ENCODE measurements at places on chromosomes 7 and 10.

- DNase-seq, result no peak
Measured at GRCh38 chr10:45375716-45376231, 1.8 kb downstream of the ALOX5 start.

GRCh38 chr10:10333622-10334021 lies 684.0 kb upstream of the CELF2 start:
- no peak for DNase-seq

DNA sequence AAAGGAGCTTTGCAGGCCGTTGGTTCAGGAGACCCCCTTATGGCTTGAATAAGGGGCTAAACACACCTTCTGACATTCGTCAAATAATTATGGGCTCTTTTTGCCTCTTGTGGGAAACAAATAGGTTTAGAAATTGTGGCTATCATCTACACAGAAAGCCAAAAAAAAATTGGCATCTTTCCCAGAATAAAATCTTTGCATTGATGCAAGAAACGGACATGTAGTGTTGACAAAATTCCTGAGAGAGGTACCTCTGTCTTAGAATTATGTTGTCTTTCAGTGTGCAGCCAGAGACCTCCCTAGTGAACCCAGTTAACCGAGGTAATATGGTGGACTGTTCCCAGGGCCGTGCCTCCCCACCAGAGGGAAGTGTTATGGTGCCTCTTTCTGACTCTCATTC lies 283.9 kb downstream of the SDHAF3 start:
- DNase-seq, result no peak

DNA sequence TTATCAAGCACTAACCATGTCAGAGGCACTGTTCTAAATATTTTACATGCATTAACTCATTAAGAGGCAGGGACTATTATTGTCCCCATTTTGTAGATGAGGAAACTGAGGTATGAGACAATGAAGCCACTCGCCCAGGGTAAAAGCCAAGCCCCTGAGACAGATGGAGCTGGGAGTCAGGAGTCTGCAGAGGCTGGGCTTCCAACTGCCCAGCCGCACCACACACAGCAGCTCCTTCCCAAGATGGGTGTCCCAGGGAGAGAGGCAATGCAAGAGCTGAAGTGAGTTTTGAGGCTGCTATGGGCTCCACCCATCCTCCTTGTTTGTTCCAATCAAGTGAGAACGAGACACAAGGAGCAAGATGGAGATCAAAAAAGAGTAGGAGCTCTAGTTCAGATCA lies 244.2 kb downstream of the KCNMA1 start:
- DNase-seq, result no peak

DNA sequence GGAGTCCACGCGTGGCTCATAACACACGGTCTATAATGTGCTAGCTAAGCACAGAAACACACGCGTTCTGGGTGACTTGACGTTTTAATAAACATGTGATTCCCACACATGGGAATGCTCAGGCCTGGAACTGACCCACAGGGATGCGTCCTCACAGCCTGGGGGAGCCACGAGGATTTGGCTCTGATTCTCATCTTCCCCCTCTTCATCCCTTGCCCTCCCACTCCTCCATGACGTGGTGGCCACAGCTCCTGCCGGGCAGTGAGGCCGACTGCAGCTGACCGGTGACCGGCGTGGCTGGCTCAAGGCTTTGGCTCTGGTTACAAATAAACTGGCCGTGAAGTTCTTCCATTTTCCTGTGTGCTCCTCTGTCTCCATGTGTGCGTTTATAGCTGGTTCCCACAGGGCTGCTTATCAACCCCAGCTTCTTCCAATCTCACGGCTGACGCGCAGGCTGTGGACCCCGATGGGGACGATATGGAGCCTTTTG lies 40.9 kb upstream of the KLF6 start:
- no peak for DNase-seq

- DNase-seq, result no peak
Measured at GRCh38 chr10:34016576-34016975, 682.1 kb upstream of the NRP1 start.

GRCh38 chr7:6530626-6531491 lies 20.4 kb downstream of the GRID2IP start:
- DNase-seq, result no peak

DNA sequence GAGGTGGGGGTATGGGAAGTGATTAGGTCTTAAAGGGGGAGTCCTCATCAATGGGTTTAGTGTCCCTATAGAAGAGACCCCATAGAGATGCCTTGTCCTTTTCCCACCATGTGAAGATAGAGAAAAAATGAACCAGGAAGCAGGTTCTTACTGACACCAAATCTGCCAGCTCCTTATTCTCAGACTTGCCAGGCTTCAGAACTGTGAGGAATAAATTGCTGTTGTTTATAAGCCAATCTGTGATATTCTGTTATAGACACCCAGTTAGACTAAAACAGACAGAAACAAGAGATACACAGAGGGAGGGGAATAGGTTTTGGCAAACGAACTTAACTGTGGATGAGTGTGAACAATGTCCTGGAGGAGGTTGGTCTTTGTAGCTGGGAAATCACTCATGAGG lies 381.4 kb downstream of the ADRA2A start:
- DNase-seq, result no peak

DNA sequence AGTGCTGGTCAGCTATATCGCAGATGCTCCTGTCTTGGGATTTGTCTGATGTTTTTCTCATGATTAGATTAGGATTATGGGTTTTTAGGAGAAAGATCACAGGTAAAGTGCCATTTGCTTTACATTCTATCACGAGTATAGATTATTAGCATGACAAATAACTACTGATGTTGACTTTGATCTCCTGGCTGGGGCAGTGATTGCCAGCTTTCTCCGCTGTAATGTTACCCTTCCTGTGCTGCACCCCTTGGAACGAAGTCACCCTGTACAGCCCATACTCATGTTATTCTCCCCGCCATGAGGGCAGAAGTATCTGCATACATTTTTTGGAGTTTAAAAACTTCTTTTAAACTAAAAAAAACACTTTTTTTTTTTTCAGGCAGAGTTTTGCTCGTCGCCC lies 10.8 kb upstream of the CLDN4 start:
- DNase-seq, result no peak

DNA sequence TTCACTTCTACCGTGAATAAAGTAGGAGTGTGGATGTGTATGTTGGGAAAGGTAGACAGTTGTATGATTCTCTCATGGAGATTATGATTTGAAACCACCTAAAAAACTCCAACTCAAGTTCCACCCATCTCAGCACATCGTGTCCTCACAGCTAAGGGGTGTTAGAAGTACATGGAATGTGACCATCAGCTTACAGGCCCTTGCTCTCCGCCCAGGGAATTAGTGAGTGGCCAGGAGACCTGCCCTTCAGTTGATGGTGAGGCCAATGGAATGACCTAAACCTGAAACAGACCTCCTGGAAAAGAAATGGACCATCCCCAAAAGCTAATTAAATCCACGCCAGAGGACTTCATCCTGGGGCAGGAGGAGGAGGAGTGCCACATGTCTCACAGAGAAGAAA lies 2.1 kb upstream of the WNT2 start:
- no peak for DNase-seq

DNA sequence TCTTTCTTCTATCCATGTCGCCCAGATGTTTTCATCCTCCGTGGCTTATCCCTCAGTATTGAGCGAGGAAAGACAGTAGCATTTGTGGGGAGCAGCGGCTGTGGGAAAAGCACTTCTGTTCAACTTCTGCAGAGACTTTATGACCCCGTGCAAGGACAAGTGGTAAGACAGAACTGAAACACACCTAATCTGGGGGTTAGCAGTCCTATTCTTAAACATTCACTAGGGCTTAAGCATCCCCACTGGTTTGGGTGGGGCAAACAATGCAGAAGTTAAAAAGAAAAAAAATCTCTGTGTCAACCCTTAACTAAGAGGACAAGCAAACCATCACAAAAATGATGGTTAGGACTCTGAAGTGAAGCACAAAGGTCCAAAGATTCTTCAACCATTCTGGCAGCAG lies 43.8 kb downstream of the SP8 start:
- DNase-seq, result no peak

GRCh38 chr10:20485554-20485953 lies 411.6 kb downstream of the NEBL start:
- no peak for DNase-seq

- no peak for DNase-seq
Measured at GRCh38 chr7:139855498-139856270, 26.6 kb downstream of the TBXAS1 start.

GRCh38 chr10:4310172-4310571 lies 515.8 kb upstream of the AKR1E2 start:
- no peak for DNase-seq

DNA sequence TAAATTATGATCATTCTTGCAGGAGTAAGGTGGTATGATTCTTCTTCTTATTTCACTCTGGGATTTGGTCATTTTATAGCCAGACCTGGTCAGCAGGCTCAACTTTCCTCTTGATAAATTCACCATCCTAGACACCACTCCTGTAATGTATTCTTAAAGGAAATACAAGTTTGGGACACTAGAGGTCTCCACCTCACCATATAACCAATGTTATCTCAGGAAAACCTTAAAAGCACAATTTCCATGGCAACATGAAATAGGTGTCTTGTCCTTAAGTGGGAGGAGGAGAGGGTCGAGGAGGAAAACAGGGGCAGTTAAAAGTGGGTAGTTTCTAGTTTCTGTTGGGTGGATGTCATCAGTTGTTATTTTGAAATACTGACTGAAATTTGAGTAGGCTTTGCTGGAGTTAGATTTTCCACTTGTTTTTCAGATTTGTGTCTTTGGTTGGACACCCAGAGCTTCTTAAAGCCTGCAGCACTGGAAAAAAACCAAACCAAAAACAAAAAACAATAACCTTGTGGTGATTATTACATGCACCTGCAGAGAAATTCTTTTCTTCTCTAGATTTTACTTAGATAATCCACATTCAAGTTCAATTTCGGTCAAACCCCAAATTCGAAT lies 163.1 kb downstream of the PRKCQ start:
- DNase-seq, result peak; percentile 8

GRCh38 chr10:124138883-124139348 lies 45.5 kb upstream of the CHST15 start:
- DNase-seq, result no peak

- DNase-seq, result no peak
Measured at GRCh38 chr7:47430422-47430821, 151.5 kb downstream of the TNS3 start.

DNA sequence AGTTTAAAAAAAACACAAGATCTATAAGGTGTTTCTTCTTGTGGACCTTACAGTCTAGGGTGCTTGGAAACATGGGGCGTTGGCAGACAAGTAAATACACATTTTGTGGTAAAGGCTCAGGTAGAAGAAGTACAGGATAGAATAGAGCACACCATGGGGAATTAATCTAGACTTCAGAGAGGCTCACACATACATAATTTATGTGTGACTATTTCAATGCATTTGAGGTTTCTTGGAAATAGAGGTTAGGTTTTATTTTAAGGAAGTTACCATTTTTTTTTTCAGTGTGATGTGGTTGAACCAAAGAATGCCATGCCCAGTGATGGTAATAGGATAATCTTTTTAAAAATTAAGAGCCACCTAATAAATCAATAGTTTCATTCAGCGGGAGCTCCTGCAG lies 12.8 kb downstream of the CFTR start:
- DNase-seq, result no peak

DNA sequence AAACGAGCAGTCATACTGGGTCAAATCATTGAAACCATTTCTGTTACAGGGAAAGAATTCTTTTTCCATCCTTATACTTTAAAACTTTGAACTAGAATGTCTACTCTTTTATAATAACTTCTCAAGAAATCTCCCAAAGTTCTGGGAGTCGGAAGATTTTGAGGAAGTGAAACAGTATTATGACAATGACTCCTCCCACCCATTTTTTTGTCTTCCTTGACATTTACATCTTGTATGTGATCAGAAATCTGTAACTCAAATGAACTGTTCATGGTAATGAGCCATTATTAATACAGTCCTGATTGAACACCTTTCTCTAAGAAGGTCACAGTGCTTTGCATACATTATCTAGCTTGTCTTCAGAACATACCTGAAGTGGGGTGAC lies 227.4 kb downstream of the CELF2 start:
- no peak for DNase-seq

- no peak for DNase-seq
Measured at GRCh38 chr7:97116308-97116707, 1.2 kb upstream of the SDHAF3 start.

- no peak for DNase-seq
Measured at GRCh38 chr10:82811621-82812020, 936.6 kb downstream of the NRG3 start.

DNA sequence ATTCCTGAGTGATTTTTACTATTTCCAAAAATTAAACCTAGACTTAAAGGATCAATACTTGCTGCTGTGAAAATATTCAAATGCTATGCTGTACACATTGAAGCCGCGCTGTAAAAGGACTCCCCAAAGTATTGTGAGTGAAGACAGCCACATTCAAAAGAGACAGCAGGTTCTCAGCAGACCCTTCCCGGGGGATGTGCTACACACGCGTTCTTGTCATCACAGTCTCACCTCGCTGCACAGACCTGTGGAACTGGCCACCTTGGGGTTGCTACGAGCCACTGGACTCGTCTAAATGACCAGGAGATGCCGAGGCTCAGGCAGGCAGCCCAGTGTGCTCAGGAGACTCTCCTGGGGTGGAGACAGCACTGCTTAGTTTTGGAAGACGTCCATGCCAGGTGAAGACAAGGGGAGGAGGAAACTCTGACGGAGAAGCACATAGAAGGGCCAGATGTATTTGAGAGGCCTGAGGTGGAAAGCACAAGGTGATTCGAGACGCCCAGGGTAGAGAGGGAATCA lies 367.7 kb upstream of the SHH start:
- no peak for DNase-seq

DNA sequence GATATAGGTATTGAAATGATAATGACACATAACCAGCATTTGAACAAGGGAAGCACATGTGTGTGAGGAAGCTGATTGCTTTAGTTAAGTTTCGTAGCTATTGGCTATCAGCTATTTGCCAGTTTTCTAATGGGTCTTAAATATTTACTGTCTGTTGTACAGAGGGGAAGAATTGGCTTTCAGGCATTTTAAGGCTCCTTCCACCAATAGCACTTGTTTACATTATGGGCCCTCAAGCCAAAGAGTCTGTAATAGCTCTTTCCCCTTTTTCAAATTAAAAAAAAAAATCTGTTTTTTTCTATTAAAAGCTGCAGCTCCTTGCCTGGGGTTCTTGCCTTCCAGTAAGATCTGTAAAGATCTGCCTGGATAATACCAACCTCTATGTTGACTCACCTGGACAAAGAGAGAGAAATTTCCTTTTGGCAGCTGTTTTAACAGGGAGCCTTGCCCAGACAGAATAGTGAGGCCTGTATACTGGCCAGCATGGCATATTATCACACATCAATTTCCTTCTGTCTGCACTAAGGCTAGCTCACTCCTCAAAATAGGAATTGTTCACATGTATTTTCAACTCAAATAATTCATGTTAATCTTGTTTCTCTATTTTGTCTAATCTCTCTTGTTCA lies 104.7 kb upstream of the LRGUK start:
- peak; percentile 82 for DNase-seq

DNA sequence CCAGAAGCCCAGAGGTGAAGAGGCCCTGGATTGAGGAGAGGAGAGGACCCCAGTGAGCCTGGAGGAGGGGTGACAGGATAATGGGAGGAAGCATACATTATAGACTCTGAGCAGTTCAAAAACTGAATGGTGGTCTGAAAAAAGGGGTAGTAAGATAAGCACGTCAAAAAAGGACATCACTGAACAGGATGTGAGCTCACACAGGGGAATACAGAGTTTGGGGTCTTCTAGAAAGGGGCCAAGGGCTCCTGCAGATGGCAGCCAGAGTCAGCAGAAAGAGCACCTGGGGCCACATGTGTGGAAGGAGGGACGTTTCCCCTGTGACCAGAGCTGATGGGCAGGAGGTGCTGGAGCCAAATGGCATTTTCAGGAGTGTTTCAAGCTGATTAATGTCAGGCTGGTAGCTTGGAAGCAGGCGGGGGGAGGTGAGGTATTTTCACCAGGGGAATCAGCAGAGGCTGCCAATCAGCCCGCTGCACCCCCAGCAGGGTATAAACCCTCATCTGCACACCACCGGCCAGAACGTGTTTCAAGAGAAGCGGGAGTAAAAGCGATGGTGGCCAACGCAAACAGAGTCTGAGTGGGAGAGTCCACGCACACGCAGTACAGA lies 85.8 kb downstream of the TNS3 start:
- peak; percentile 43 for DNase-seq

Measured in NCI-H2081 treated with DMSO at 0.1 percent for 48 hours (cell line).